ENCODE measurements at places on chromosomes 1 and 21. TPM values are rescaled to one million over a fixed set of nuclear protein-coding genes. Genes with fewer than 3 reads are reported as not detected.

DNA sequence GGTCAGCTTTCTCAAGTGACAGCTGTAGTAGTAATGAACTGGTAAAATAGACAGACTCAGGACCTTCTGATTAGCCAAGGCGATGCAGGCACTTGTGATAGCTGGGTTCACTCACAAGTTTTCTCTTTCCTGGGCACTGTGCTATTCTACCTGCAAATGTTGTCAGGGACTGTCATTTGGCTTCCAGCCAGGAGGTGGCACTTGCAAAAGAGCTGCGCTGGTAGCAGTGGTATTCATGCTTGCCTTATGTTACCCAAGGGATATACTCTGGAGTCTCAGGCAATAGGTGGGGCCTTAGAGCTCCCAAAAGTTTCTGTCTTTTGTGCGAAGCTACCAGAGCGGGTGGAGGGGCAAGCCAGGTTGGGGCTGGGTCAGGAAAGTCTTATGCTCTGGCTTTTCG is 23.5 kb downstream of the IFI44 start:
- peaks cover 7% of the 10 kb centered on the region for H3K4me1 ChIP-seq
- H3K27ac ChIP-seq, result no peak overlapping the region
- no peak overlapping the region for H3K4me3 ChIP-seq
- DNase-seq, result no peak

DNA sequence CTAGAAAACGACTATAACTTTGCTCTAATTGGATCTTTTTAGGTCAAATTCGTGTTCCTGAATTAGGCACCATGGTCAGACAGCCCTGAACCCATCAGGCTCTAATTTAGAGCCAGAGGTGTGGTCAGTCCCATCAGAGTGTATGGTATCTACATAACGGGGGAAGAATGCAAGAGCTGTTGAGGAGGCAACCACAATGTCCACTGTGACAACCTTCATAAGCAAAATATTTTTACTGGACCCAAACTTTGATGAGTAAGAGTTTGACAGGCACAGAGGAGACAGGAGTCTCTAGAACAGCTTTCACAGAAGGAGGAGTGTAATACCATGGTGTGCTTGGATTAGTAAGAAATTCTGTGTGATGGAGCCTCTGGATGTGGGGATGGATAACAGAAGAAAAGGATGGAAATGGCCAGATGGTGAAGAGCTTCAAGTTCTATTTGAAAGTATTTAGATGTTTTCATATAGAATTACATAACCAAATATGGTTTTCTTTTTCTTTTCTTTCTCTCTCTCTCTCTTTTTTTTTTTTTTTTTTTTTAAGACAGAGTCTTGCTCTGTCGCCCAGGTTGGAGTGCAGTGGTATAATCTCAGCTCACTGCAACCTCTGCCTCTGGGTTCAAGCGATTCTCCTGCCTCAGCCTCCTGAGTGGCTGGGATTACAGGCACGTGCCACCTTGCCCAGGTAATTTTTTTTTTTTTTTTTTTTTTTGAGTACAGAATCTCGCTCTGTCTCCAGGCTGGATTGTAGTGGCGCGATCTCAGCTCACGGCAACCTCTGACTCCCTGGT is 24.9 kb downstream of the UBE2U start:
- no peaks in the 10 kb centered on the region for H3K27me3 ChIP-seq
- H3K4me3 ChIP-seq, result no peak overlapping the region
- H3K27ac ChIP-seq, result no peak overlapping the region
- no peaks in the 10 kb centered on the region for H3K4me1 ChIP-seq
- H3K36me3 ChIP-seq, result no peaks in the 10 kb centered on the region
- DNase-seq, result no peak

DNA sequence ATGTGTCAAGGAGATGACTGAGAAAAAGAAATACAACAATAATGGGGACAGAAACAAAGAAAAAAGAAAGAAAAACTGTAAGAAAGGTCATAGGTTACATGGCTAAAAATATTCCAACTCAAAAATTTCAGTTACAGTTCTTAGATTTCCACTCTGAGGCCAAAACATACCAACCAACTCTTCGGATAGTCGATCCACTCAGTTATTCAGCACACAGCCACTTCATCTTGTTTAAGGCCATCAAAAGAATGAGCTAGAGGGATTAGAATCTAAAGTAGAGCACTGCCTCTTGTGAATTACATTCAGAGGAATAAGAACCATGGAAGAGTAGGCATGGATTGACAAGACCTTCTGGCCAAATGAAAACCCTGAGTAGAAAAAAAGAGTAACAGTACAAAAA is 277.0 kb downstream of the MRPL39 start:
- no peak for DNase-seq
- no peaks in the 10 kb centered on the region for H3K36me3 ChIP-seq
- H3K4me3 ChIP-seq, result no peak overlapping the region

DNA sequence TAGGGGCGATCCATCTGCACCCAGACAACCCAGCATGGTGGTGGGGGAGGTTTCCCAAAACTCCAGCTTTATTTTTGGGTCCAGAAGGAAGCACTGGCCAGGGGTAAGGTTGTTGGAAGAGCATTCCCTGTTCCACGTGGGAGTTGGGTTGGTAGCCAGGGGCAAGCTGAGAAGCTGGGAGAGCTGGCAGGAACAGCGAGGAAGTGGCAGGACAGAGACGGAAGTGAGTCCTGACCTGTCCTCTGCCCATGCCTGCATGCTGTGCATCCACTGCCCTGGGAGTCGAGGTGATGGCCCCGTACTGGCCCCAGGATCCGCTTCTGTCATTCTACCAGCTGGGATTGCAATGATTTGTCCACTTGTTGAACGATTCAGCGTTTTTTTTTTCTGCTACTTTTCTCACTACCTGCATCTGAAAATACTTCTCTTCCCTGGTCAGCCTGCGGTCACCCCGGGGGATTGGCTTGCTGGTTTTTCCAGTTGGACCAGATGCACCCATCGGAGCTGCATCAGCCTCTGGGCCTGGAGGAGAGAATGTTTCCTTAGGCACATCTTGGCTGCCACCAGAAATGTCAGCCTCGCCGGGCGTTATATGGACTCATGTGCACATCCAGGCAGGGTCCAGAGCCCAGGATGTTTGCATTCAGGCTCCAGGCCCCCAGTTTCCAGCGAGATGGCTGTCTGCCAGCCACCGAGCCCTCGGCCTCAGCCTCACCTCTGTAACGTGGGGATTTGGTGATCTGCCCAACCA is 28.3 kb upstream of the TMPRSS2 start:
- no peak overlapping the region for H3K27ac ChIP-seq
- no peak for DNase-seq
- no peak overlapping the region for H3K4me3 ChIP-seq
- peaks cover 7% of the 10 kb centered on the region for H3K27me3 ChIP-seq
- no peaks in the 10 kb centered on the region for H3K4me1 ChIP-seq

GRCh38 chr1:67700692-67701410 is 15.8 kb downstream of the GADD45A start:
- no peaks in the 10 kb centered on the region for H3K4me1 ChIP-seq
- H3K36me3 ChIP-seq, result no peaks in the 10 kb centered on the region
- H3K4me3 ChIP-seq, result no peak overlapping the region
- H3K27me3 ChIP-seq, result no peaks in the 10 kb centered on the region
- H3K27ac ChIP-seq, result no peak overlapping the region

GRCh38 chr1:8197493-8198282 is 120.2 kb upstream of the SLC45A1 start:
- DNase-seq, result peak; percentile 51
- no peak overlapping the region for H3K27ac ChIP-seq
- H3K27me3 ChIP-seq, result no peaks in the 10 kb centered on the region
- H3K4me3 ChIP-seq, result no peak overlapping the region

Gene RGL1
- 61.0 TPM for total RNA-seq
